Activated naive CD4-positive, alpha-beta T cell treated with anti-CD3 and anti-CD28 coated beads, Interleukin-2, amount 50 U/mL, for 72 hours (primary cell): ENCODE measurements at places on chromosomes 12 and 14. TPM values are rescaled to one million over a fixed set of nuclear protein-coding genes. Genes with fewer than 3 reads are reported as not detected.

DNA sequence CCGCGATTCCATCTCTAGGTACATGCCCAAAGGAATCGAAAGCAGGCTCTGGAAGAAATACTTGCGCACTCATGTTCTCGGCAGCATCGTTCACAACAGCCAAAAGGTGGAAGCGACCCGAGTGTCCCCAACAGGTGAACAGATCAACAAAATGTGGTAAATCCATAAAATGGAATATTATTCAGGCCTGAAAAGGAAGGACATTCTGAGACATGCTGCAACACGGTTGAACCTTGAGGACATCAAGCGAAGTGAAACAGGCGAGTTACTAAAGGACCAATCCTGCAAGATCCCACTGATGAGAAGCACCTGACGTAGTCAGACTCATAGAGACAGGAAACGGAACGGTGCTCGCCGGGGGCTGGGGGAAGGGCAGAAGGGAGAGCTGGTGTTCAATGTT is 17.5 kb upstream of the DIO3 start:
- no peak for DNase-seq

GRCh38 chr12:87596636-87597035 is 432.6 kb downstream of the C12orf50 start:
- no peak for DNase-seq

DNA sequence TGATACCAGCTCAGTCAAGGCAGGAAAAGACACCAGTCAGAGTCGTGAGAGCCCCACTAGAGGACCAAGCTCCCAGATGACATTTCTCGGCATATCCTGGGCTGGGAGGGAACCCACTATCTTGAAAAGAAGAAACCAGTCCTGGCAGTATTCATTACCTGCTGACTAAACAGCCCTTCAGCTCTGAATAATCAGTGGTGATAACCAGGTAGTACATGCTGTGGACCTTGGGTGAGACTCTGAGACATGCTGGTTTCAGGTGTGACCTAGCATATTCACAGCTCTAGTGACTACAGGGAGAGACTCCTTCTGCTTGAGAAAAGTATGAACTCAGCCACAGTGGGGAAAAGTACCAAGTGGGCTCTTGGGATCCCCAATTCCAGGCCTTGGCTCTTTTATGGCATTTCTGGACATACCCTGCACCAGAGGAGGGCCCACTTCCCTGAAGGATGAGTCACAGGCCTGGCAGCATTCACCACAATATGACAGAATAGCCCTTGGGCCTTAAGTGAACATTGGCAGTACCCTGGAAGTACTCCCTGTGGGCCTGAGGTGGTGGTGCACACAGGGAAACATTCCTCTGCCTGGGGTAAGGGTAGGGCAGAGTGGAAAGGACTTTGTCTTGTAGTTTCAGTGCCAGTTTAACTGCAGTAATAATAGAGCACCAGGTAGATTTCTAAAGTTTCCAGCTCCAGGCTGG is 82.6 kb upstream of the SLC38A4 start:
- DNase-seq: no peak

GRCh38 chr14:31205681-31206535 is 1.7 kb downstream of the HECTD1 start:
- no peak for DNase-seq

GRCh38 chr12:60210756-60211155 is 614.9 kb downstream of the SLC16A7 start:
- DNase-seq: no peak

- DNase-seq: no peak
These were observed 71.0 kb downstream of the GNS start for GRCh38 chr12:64688219-64688618.

COX8C gene
- total RNA-seq: not detected

SLC17A8 gene
- not detected for total RNA-seq
